ENCODE measurements at places on chromosomes 12 and 14. TPM values are rescaled to one million over a fixed set of nuclear protein-coding genes. Genes with fewer than 3 reads are reported as not detected.

- DNase-seq = peak; percentile 34
- no peaks in the 10 kb centered on the region for H3K27me3 ChIP-seq
- no peaks in the 10 kb centered on the region for H3K36me3 ChIP-seq
Observed at GRCh38 chr14:92400579-92401444, 77.8 kb downstream of the SLC24A4 start.

- no peaks in the 10 kb centered on the region for H3K27me3 ChIP-seq
- no peak for DNase-seq
- H3K27ac ChIP-seq = no peak overlapping the region
- H3K36me3 ChIP-seq = no peaks in the 10 kb centered on the region
- peaks cover 5% of the 10 kb centered on the region for H3K4me1 ChIP-seq
- no peak overlapping the region for H3K4me3 ChIP-seq
Observed at GRCh38 chr12:108720757-108721514, 10.4 kb downstream of the CORO1C start.

GRCh38 chr12:2645460-2645859 lies 149.3 kb upstream of the FKBP4 start:
- H3K27ac ChIP-seq = no peak overlapping the region
- no peak for DNase-seq
- H3K27me3 ChIP-seq = no peaks in the 10 kb centered on the region
- peaks cover 16% of the 10 kb centered on the region for H3K4me1 ChIP-seq

KLRD1 gene
- total RNA-seq = 1.4 TPM

ZC2HC1C gene
- total RNA-seq = 9.0 TPM

GRCh38 chr12:111182382-111182781 lies 186.5 kb downstream of the PHETA1 start:
- no peaks in the 10 kb centered on the region for H3K36me3 ChIP-seq
- no peak overlapping the region for H3K27ac ChIP-seq
- H3K27me3 ChIP-seq = peaks cover 14% of the 10 kb centered on the region
- peaks cover 51% of the 10 kb centered on the region for H3K4me1 ChIP-seq
- H3K4me3 ChIP-seq = no peak overlapping the region

SLC5A8 gene
- total RNA-seq = 1.1 TPM

- H3K27me3 ChIP-seq = no peaks in the 10 kb centered on the region
- no peaks in the 10 kb centered on the region for H3K36me3 ChIP-seq
- H3K4me1 ChIP-seq = no peaks in the 10 kb centered on the region
- H3K4me3 ChIP-seq = no peak overlapping the region
Observed at GRCh38 chr12:42560977-42561376, 28.6 kb downstream of the PRICKLE1 start.

GRCh38 chr14:38280081-38280480 lies 24.2 kb upstream of the CLEC14A start:
- no peaks in the 10 kb centered on the region for H3K27me3 ChIP-seq
- H3K27ac ChIP-seq = no peak overlapping the region
- H3K4me1 ChIP-seq = no peaks in the 10 kb centered on the region
- H3K4me3 ChIP-seq = no peak overlapping the region

KRT8 gene
- total RNA-seq = 12.0 TPM

- H3K4me3 ChIP-seq = no peak overlapping the region
- peaks cover 25% of the 10 kb centered on the region for H3K4me1 ChIP-seq
- H3K27ac ChIP-seq = no peak overlapping the region
- DNase-seq = no peak
Observed at GRCh38 chr12:62629971-62630739, 163.5 kb downstream of the MON2 start.

DNA sequence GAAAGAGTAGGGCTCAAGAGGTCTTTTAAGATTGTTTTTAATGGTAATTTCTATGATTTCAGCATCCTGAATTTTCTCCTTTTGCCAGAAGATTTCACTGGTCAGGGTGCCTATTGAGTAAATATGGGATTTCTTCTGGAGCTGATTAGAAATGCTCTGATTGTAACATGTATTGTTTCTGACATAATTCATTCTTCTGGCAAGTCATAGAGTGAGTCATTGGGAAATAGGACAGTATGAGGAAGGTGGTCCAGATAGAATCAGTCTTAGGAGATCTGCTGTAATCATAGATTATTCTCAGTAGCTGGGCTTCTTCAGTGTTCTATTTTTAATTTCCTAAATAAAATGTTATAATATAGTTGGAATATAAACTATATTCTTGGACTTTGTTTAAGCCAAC lies 182.0 kb upstream of the NAV3 start:
- H3K4me1 ChIP-seq = no peaks in the 10 kb centered on the region
- no peak overlapping the region for H3K27ac ChIP-seq
- H3K4me3 ChIP-seq = no peak overlapping the region
- H3K36me3 ChIP-seq = no peaks in the 10 kb centered on the region
- no peak for DNase-seq
- H3K27me3 ChIP-seq = no peaks in the 10 kb centered on the region

- no peaks in the 10 kb centered on the region for H3K27me3 ChIP-seq
- H3K4me3 ChIP-seq = no peak overlapping the region
- no peak for DNase-seq
- H3K27ac ChIP-seq = no peak overlapping the region
- peaks cover 22% of the 10 kb centered on the region for H3K36me3 ChIP-seq
Observed at GRCh38 chr14:95445676-95446075, 70.8 kb downstream of the SYNE3 start.

DNA sequence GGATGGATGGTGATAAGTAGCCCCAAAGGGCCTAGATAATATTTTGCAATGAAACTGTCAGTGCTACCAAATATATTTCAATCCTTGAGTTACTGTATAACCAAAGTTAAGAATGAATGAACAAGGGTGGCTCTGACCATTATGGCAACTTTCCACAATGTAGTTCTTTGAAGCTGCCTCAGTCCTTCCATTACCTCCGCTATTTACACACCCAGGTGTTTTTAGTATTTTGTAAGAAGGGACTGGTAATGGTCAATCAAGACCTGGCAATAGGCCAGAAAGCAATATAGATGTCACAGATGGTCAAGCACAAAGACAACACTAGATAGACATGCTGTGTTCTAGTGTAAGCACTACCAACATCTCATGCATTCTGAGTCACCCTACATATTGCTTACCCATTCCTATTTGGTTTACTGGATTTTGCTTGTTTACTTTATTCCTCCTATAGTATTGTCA lies 16.3 kb downstream of the DUSP16 start:
- H3K4me1 ChIP-seq = no peaks in the 10 kb centered on the region
- no peak for DNase-seq
- H3K27ac ChIP-seq = no peak overlapping the region
- no peak overlapping the region for H3K4me3 ChIP-seq
- no peaks in the 10 kb centered on the region for H3K27me3 ChIP-seq
- no peaks in the 10 kb centered on the region for H3K36me3 ChIP-seq

COL2A1 gene
- total RNA-seq = 26.7 TPM

DNA sequence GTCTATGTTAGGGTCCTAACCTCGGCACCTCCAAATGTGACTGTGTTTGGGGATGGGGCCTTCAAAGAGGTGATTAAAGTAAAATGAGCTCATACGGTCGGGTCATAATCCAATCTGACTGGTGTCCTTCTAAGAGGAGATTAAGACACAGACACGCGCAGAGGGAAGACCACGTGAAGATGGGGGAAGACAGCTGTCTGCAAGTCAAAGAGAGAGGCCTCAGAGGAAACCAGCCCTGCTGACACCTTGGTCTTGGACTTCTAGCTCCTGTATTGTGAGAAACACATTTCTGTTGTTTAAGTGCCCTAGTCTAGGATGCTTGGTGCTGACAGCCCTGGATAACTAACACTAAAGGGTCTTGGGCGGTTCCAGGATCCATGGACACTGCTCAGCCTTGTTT lies 109.6 kb downstream of the DICER1 start:
- H3K4me3 ChIP-seq = no peak overlapping the region
- H3K27me3 ChIP-seq = no peaks in the 10 kb centered on the region
- no peaks in the 10 kb centered on the region for H3K4me1 ChIP-seq
- H3K27ac ChIP-seq = no peak overlapping the region

ASIC1 gene
- 25.1 TPM for total RNA-seq

MED13L gene
- total RNA-seq = 196 TPM

P2RX7 gene
- 16.8 TPM for total RNA-seq

DNA sequence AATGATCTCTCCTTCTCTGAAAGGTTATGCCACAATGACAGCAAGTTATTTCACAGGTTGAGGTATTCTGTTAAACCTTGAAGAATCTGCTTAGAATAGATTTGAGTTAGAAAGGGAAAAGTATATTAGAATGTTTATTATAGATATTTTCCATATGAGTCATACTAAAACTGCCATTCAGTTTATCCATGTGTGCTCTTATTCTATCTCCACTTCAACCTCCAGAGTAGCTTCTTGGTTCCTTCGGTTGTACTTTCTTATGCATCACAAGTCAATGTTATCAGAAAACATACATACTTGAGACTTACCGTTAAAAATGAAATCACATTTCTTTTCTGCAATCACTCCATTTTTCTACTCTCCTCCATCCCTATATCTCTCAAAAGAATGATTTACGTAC lies 197.7 kb downstream of the BCAT1 start:
- no peak overlapping the region for H3K27ac ChIP-seq
- H3K4me3 ChIP-seq = no peak overlapping the region
- H3K27me3 ChIP-seq = no peaks in the 10 kb centered on the region
- H3K4me1 ChIP-seq = no peaks in the 10 kb centered on the region
- no peaks in the 10 kb centered on the region for H3K36me3 ChIP-seq

GRCh38 chr14:64983439-64984310 lies 3.0 kb upstream of the FNTB start:
- H3K27me3 ChIP-seq = peaks cover 3% of the 10 kb centered on the region
- peaks cover 11% of the 10 kb centered on the region for H3K4me1 ChIP-seq
- no peak for DNase-seq
- no peak overlapping the region for H3K4me3 ChIP-seq

DNA sequence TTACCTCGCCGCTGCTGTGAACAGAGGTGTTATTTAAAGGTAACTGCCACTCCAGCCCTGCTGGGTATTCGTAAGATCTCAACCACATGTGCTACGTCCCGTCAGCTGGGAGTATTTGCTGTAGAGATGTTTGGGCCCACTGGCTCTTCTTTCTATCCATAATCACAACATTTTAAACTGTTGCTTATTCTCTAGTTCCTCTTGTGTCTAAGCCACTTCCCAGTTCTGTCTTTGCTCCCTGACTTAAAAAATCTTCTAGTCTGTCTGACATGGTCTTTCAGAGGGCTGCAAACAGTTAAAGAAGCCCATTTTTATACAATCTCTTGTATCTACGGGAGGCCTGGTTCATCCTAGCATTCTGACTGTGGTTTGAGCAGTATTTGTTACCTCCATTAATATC lies 33.2 kb upstream of the HELB start:
- H3K27me3 ChIP-seq = no peaks in the 10 kb centered on the region
- no peaks in the 10 kb centered on the region for H3K36me3 ChIP-seq
- H3K27ac ChIP-seq = no peak overlapping the region

DIABLO gene
- 71.6 TPM for total RNA-seq

RNASE7 gene
- total RNA-seq = not detected

SLC39A2 gene
- total RNA-seq = not detected

DNA sequence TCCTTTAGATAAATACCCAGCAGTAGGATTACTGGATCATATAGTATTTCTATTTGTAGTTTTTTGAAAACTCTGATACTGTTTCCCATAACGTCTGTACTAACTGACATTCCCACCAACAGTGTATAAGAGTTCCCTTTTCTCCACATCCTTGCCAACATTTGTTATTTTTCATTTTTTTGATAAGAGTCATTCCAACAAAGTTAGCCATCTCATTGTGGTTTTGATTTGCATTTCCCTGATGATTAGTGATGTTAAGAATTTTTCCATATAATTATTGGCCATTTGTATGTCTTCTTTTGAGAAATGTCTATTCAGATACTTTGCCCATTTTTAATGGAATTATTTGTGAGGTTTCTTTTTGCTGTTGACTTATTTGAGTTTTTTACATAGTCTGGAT lies 486.0 kb downstream of the FLRT2 start:
- H3K27ac ChIP-seq = no peak overlapping the region
- no peak for DNase-seq
- H3K4me3 ChIP-seq = no peak overlapping the region
- H3K36me3 ChIP-seq = no peaks in the 10 kb centered on the region

GRCh38 chr14:37625597-37626595 lies 30.5 kb downstream of the TTC6 start:
- H3K27me3 ChIP-seq = peaks cover 22% of the 10 kb centered on the region
- no peak for DNase-seq
- peaks cover 8% of the 10 kb centered on the region for H3K4me1 ChIP-seq
- no peak overlapping the region for H3K27ac ChIP-seq

ANKS1B gene
- total RNA-seq = 131 TPM

- H3K4me3 ChIP-seq = peak overlapping the region; percentile 72
- no peak for DNase-seq
- H3K36me3 ChIP-seq = peaks cover 3% of the 10 kb centered on the region
- peaks cover 52% of the 10 kb centered on the region for H3K4me1 ChIP-seq
Observed at GRCh38 chr14:64703395-64704142, 655 bp upstream of the PLEKHG3 start.

- no peaks in the 10 kb centered on the region for H3K27me3 ChIP-seq
- no peak overlapping the region for H3K4me3 ChIP-seq
- no peak for DNase-seq
- H3K4me1 ChIP-seq = no peaks in the 10 kb centered on the region
- no peaks in the 10 kb centered on the region for H3K36me3 ChIP-seq
Observed at GRCh38 chr12:21330682-21331253, 3.9 kb downstream of the SLCO1A2 start.

DNA sequence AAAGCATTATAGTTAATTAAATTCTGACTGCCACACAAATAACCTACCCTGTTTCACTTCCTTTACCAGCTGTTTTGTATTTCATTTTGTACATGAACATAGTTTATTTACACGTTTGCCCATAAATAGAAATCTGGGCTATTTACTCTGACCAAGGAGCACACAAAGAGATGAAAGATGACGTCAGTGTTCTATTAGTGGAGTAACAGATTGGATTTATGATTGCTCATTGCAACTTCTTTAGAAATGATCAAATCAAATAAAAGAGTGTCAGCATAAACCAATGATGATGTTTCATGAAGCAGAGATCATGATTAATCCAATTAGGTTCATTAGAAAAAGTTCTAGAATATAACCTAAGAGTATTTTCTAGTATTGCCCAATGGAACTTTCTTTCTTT lies 12.0 kb upstream of the RTL1 start:
- H3K36me3 ChIP-seq = peaks cover 7% of the 10 kb centered on the region
- H3K4me1 ChIP-seq = no peaks in the 10 kb centered on the region
- no peak overlapping the region for H3K4me3 ChIP-seq
- no peaks in the 10 kb centered on the region for H3K27me3 ChIP-seq
- DNase-seq = no peak

DNA sequence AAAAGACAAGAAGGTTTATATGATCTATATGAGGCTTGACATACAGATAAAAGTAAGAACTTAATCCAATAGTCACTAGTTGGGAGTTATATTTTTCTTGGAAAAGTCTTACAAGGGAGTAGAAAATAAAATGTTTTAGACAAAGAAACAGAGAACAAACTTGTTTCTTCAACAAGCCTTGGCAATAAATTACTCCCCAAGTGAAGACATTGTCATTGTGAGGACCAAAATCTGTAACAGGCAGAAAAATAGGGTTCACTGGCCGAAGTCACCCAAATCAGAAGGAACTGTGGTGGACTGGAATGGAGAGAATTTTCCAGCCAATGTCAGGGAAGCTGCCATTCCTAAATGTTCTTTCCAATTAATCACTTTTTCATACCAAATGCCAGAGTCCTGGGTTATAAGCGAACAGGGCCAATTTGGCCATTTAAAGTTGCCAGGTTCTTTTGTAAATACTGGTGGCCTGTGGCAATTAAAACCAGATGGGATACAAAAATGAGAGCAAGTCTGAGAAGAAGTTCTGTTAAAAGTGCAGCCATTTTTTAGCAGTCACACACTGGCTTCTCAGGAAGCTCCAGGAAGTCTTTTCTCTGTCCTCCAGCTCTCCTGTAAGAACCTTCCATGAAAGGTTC lies 117.3 kb upstream of the OVCH1 start:
- H3K4me1 ChIP-seq = no peaks in the 10 kb centered on the region
- H3K4me3 ChIP-seq = no peak overlapping the region
- no peak for DNase-seq

Data from spinal cord (tissue), 10 donors.